ENCODE measurements at places on chromosomes 5 and 9.

- DNase-seq, result no peak
These were observed 235.1 kb upstream of the ANKH start for GRCh38 chr5:15106530-15107283.

GRCh38 chr5:53826504-53826903 lies 266.1 kb downstream of the NDUFS4 start:
- DNase-seq, result no peak

GRCh38 chr5:122847687-122848081 lies 2.3 kb downstream of the SNX24 start:
- DNase-seq, result no peak

DNA sequence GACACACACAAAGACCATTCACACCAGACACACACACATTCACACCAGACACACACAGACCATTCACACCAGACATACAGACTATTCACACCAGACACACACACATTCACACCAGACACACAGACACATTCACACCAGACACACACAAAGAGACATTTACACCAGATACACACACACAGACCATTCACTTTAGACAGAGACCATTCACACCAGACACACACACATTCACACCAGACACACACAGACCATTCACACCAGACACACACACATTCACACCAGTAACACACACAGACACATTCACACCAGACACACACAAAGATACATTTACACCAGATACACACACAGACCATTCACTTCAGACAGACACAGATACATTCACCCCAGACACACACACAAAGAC lies 29.0 kb upstream of the FCN1 start:
- no peak for DNase-seq

DNA sequence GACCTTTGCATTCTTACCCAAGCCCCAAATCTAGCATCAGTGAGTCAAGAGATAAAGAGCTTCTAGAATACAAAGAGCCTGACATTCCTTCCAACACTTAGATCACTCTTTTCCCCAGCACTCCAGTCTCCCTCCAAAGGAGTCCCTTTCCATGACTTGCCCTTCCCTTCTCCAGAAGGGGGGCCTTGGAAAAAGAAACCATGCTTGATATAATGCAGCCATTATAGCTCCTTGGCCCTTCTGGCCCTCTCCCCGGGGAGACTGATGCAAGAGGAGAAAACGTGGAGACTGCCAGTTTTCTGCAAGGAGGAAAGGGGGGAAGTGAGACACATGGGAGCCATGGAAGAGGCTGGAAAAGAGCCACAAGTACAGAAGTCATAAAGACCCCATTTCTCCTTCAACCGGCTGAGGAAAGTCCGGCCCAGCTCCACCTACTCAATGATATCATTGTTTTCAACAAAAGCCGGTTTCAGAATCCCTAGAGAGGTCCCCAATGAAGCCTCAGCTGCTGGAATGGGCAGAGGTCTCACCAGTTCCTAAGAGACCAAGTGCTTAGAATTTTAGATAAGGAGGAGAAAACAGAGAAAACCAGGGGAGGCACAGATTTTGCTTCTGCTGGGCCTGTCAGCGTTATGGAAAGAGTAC lies 29.0 kb downstream of the ADAM19 start:
- no peak for DNase-seq

- no peak for DNase-seq
These were observed 580.6 kb downstream of the PTPRD start for GRCh38 chr9:10032166-10032565.

GRCh38 chr5:174895360-174895759 lies 171.0 kb downstream of the MSX2 start:
- no peak for DNase-seq

- no peak for DNase-seq
These were observed 40.4 kb downstream of the MCTP1 start for GRCh38 chr5:95244479-95244878.

- no peak for DNase-seq
These were observed 164.7 kb downstream of the CHSY3 start for GRCh38 chr5:130068988-130069387.

GRCh38 chr5:102589661-102590060 lies 90.9 kb upstream of the SLCO6A1 start:
- no peak for DNase-seq

- DNase-seq, result no peak
These were observed 37.1 kb upstream of the PALM2AKAP2 start for GRCh38 chr9:109742776-109743348.

DNA sequence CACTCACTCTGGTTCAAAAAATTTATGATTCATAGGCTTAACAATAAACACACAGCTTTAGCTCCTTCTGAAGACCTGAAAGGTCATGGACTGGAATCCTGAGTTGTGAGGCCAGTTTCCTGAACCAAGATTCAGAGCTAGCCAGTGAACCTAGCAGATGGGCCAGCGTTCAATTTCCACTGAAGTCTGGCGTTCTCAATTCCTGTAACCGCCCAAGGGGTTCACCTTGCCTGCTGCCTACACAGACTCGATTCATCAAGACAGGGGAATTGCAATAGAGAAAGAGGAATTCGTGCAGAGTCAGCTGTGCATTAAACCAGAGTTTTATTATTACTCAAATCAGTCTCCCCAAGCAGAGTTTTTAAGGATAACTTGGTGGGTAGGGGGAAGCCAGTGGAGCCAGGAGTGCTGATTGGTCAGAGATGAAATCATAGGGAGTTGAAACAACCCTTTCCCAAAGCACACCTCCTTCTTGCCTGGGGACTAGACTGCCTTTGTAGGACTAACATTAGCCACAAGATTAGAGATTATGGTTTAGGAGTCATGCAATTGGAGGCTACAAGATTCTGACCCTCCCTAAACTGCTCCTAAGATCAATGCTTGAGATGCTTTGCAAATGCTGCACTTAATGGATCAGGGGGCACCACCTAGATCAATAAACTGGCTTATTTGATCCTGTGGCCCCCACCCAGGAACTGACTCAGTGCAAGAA lies 117.5 kb upstream of the SHB start:
- DNase-seq, result no peak

- DNase-seq, result no peak
These were observed 65.3 kb downstream of the ICE1 start for GRCh38 chr5:5487585-5488360.

DNA sequence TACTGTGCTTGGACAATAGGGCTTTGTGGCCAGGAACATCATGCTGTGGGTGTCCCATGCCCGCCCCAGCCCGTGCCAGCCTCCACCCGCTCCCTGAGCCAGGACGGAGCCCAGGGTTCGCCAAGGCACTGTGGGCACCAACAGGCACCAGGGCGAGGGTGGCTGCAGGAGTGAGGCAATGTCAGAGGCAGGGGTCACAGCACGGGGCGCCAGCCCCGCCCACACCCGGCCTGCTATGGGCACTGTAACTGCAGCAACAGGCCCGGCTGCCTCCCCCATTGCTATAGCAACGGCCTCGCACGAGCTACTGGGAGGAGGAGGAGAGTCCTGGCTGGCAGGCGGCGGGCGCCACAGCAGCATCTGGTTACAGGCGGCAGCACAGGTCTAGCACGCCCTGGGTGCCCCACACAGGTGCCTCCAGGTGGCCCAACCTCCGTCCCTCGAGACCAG lies 2.5 kb downstream of the ABCA2 start:
- no peak for DNase-seq

DNA sequence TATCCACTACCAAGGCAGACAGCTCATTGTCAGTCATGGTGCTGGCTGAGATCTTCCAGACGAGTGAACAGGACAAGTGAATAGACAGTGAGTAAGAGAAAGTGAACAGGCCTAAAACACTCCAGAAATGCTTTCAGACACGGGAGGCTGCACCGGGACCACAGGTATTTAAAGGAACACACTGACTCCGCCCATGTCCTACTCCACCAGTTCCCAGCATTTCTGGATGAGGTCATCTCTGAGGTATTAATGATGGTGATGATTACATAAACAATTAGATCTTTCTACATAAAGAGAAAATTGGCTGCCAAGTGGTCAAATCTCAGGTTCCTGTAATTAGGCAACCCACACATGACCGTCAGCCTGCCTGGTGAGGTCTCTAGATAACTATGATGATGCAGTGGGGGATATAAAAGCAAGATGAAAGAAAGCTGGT lies at the start of gene ACTBL2:
Gene ACTBL2 (minus strand): TSS at position 141 of the 436 bp plus-strand sequence. CDS start 104 bp downstream, at position 37.
- no peak for DNase-seq

- DNase-seq, result no peak
These were observed 394 bp downstream of the TLR4 start for GRCh38 chr9:117704597-117704996.

GRCh38 chr5:178531786-178532185 lies 58.4 kb downstream of the COL23A1 start:
- no peak for DNase-seq
